Nephron progenitor cell (in vitro differentiated cells): ENCODE measurements at places on chromosomes 2 and 18.

DNA sequence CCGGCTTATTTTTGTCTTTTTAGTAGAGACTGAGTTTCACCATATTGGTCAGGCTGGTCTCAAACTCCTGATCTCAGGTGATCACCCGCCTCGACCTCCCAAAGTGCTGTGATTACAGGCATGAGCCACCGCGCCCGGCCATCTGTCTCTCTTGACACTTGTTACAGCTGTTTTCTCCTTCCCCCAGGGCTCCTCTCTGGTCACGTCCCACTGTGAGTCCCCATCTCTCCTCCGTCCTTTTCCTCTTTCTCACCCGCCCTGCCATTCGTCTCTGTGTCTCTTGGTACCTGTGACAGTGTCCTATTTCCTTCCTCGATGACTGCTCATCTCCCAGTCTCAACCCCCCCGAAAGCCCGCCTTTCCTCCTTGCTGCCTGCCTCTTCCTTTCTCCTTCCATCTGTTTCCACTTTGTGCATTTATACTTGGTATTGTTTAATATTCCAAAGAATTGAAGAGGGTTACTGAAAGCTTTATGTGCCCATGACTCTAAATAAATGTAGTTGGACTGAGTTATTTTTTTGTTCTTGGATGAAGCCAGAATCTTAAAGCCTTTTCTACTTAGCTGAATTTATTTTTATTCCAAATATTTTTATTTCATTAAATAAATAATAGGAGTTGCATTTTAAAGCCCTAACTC is 241.5 kb downstream of the SH3RF3 start:
- no peak for DNase-seq

- DNase-seq = no peak
These were observed 650.1 kb downstream of the SLC4A3 start for GRCh38 chr2:220277445-220277975.

- DNase-seq = no peak
These were observed 18.9 kb downstream of the ZRANB3 start for GRCh38 chr2:135512099-135512498.

DNA sequence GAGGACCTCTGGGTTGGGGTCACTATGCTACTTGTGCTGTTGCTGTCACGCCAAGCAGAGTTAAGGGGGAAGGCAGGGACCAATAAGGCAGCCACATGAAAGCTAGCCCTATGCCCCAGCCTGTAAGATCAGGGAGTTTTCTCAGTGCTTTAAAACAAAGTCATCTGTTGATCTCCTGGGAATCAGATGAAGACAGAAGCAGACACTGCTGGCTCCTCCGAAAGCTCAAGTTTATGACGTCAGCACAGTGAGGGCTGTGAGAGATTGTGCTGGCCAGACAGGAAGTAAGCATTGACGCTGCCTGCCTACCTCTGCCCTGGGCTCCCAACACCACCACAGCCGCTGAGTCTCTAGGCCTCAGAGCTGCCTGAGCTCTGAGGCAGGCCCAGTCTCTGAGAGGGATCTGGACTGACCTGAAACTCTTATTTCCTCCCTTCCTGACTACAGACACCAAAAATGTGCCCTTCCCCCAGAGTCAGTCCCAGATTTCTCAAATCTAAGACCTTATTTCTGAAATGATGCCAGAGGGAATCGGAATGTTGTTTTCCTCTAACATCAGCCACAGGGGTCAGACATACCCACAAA is 118.1 kb upstream of the EPAS1 start:
- peak; percentile 24 for DNase-seq

DNA sequence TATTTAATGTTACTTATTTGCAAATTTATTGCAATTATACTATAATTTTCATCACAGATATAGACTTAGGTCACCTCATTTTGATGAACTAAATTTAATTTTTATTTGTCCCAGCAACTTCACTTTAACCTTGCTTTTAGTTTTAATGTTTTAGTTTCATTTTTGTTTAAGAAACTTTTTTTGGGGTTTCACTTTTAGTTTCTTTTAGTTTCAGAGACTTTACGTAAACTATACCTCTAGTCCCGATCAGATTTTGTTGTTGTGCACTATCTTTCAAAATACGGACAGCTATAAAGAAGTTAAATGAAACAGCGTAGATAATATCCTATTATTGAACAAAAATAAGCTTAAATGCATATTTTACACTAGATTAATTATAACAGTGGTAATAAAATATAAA is 460.5 kb downstream of the ERBB4 start:
- DNase-seq = no peak

DNA sequence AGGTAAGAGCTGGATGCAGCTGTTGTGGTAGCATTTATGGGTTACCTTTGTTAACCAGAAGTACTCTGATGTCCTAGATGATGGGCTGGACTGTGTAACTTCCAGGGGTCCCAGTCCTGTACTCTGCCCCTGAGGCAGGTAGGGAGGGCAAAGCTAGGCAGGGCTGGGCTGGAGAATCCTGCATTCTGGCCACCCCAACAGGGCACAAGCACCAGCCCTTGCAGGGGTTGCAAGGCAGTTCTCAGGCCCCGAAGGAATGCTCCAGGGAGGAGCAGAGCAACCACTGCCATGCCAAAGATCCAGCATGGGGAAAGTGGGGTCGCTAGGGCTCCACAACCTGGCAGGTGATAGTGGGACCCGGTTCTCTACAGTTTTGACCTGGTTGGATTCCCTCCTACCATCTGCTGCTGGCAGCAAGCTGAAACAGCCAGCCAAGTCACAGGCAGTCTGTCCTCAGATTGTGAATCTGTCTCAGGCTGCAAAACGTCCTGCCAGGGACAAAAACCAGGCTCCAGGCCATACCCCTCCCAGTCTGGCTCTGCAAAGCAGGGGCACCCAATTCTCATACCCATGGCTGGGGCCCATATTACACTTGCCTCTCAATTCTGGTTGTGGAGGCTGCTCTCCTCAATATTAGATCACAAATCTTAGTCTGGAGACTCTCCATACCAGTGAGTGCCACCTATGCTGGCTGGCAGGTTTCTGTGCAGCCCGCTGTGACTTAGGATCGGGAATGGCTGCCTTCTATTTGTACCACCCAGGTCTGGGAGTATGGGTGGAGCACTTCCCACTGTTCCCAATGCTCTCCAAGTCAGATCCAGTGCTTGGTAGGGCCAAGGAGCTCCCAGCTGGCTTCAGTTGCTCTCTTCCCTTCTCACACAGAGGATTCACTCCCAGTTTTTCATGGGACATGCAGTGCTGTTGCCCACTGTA is 61.1 kb downstream of the SMCHD1 start:
- no peak for DNase-seq

- DNase-seq = no peak
These were observed 24.5 kb downstream of the NIF3L1 start for GRCh38 chr2:200913654-200914053.

- DNase-seq = no peak
These were observed 103.5 kb upstream of the CTDP1 start for GRCh38 chr18:79575891-79576685.

- no peak for DNase-seq
These were observed 47.2 kb downstream of the VAPA start for GRCh38 chr18:9961041-9961440.
